ENCODE measurements at places on chromosomes 12 and 14. TPM values are rescaled to one million over a fixed set of nuclear protein-coding genes. Genes with fewer than 3 reads are reported as not detected.

CCDC177 gene
- total RNA-seq, result not detected

LRP1 gene
- total RNA-seq, result 397 TPM

DNA sequence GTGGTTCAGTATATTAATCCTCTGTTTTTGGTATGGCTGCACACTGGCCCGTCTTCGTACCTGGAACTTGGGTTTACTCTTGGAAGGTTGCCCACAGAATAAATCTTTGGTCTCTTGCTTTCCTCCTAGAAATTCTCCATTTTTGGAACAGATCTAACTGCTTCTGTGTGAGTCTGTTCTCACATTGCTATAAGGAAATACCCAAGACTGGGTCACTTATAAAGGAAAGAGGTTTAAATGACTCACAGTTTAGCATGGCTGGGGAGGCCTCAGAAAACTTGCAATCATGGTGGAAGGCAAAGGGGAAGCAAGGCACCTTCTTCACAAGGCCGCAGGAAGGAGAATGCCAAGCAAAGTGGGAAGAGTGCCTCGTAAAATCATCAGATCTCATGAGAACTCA lies 407.8 kb upstream of the PDE3A start:
- H3K4me3 ChIP-seq, result no peak overlapping the region
- peaks cover 4% of the 10 kb centered on the region for H3K4me1 ChIP-seq
- no peak overlapping the region for H3K27ac ChIP-seq
- no peak for DNase-seq
- no peaks in the 10 kb centered on the region for H3K36me3 ChIP-seq

- DNase-seq, result no peak
- H3K36me3 ChIP-seq, result no peaks in the 10 kb centered on the region
- H3K27me3 ChIP-seq, result no peaks in the 10 kb centered on the region
- H3K27ac ChIP-seq, result no peak overlapping the region
- no peak overlapping the region for H3K4me3 ChIP-seq
Observed at GRCh38 chr12:102735104-102735503, 181.9 kb downstream of the PAH start.

DNA sequence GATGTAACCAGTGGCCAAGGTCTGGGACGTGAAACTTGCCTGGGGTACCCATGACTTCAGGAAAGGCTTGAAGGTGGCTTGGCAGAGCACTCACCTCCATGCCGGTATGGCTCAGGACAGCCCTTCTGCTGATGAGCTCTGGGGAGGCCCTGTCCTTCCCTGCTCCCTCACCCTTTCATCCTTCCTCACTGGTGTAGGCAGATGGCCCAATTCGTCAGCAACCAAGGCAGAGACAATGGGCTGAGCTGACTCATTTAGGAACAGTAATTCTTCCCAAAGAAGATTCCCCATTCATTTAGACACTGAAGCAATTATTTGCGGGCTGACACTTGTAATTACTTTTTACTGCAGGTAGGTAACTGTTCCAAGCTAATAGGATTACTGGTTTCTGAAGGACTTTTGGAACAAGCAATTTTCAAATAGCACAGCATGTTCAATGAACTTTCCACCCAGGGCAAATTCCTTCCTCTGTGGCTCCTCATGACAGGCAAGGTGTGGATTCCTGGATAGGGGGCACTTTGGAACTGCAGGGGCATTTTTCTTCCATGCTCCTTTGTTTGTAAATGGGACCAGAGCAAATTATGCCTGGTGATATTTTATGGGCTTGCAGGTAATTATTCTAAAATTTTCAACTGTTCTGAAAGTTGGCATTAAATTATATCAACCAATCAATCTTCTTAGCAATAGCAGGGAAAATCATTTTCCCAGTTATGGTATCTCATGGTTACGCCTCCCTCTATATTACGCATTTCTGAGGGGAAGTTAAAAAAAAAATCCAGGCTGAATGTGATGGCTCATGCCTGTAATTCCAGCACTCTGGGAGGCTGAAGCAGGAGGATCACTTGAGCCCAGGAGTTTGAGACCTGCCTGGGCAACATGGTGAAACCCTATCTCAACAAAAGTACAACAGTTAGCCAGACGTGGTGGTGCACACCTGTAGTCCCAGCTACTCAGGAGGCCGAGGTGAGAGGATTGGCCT lies 24.1 kb upstream of the NRDE2 start:
- no peaks in the 10 kb centered on the region for H3K4me1 ChIP-seq
- no peak for DNase-seq
- no peak overlapping the region for H3K27ac ChIP-seq
- no peaks in the 10 kb centered on the region for H3K36me3 ChIP-seq

DNA sequence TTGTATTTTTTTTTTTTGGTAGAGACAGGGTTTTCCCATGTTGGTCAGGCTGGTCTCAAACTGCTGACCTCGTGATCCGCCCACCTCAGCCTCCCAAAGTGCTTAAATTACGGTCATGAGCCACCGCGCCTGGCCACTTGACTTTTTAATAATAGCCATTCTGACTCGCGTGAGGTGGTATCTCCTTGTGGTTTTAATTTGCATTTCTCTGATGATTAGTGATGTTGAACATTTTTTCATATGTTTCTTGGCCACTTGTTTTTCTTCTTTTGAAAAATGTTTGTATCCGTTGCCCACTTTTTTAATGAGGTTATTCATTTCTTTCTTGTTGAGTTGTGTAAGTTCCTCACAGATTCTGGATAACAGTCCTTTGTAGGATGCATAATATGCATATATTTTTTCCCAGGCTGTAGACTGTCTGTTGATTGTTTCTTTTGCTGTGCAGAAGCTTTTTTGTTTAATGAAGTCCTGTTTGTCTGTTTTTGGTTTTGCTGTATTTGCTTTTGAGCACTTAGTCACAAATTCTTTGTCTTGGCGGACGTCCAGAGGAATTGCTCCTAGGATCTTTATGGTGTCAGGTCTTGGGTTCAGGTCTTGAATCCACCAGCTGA lies 10.3 kb upstream of the PGAM5 start:
- no peak overlapping the region for H3K27ac ChIP-seq
- H3K4me3 ChIP-seq, result no peak overlapping the region
